ENCODE measurements at places on chromosomes 12 and 14.
A peak's percentile ranks its signal among the peaks of the same experiment; 100 is the strongest.

DNA sequence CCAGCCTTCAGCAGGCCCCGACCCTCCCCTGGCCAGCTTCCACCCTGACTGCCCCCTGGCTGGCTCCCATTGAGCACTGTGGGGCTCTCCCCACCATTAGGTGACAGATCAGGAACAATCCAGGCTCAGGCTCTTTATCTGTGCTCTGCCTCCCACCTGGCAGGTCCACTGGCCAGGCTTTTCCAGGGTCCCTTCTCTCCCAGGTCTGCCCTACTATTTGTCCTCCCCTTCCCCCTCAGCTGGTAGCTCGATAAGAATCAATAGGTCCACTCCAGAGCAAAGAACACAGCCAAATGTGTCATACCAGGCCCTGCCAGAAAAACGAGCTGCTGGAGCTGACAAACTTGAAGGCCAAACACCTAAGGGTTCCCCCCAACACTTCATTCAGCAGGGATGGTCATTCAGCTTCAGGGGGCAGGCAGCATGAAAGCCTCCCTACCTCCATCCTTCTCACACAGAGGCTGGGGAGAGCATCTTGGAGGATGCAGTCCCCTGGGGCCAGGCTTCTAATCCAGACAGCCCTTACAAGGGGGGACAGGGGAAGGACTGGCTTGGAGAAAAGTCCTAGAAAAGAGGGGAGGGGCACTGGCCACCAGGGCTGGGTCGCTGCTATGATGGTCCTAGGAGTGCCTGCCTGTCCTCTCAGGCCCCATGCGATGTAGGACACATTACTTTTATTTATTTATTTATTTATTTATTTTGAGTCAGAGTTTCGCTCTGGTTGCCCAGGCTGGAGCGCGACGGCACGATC lies 1.9 kb upstream of the KRT18 start:
- no peak for DNase-seq

GRCh38 chr12:54749191-54749818 lies 101.1 kb upstream of the DCD start:
- DNase-seq: peak; percentile 5

DNA sequence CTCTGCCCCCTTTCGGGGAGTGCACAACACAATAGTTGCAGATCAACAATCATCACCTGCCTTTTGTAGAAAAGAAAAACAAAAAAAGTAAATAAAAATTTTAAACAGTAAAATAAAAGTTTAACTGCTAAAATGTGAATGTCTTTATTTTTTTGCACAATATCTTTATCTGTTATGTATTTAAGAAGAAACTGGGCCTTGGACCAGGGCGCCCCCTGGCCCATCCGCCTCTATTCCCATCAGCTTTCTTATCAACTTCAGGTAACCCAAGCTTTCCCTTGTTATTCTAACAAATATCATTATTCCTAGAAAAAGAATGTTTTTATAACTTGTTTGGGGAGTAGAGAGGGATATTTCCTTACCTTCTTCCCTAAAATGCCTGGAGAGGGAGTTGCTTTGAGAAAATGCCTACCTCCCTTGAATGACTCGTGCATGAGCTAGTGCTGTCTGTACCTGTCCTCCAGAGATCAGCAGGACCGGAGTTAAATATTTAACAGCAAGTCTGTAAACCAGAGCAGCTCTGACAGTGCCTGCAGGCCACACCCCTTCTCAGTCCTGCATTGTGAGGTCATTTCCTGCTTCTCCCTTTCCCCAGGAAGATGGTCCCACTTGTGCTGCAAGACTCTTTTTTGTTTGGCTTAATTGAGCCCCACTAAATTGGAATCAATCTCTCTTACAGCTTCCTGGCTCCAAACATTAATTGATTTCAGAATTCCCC lies 192.8 kb upstream of the RGS6 start:
- DNase-seq: no peak

DNA sequence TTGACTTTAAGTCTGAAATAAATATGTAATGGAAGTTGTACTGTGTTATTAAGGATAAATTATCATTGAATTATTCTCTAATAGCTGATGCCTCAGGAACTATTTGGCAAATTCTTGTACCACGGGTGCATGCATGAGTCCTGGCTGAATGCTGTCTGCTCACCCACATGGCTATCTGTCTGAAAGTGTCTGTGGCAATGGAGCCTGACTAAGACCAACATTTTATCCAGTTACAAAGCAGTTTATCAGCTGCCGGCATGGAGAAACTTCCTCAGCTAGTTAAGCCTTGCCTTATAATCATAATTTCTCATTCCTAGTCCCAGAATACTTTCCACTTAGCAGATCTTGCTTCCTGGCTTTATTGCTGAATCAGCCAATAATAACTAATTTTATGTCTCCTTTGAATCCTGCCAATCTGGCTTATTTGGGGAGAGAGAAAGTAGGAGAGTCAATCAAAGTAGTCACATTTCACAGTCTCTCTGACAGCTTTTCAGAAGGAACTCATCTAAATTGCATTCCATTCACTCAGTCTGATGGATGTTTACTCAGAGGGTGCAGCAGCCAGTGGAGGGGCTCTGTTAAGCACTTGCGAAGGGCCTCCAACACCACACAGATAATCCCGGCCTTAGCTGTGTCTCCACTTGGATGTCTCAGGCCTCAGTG lies 280.6 kb upstream of the CLEC14A start:
- DNase-seq: no peak

- no peak for DNase-seq
These were observed 57.5 kb downstream of the PLEKHA5 start for GRCh38 chr12:19186722-19187661.

GRCh38 chr12:25655702-25656101 lies 102.6 kb upstream of the LMNTD1 start:
- DNase-seq: no peak

GRCh38 chr14:93009471-93010129 lies 86.7 kb downstream of the CHGA start:
- DNase-seq: no peak

DNA sequence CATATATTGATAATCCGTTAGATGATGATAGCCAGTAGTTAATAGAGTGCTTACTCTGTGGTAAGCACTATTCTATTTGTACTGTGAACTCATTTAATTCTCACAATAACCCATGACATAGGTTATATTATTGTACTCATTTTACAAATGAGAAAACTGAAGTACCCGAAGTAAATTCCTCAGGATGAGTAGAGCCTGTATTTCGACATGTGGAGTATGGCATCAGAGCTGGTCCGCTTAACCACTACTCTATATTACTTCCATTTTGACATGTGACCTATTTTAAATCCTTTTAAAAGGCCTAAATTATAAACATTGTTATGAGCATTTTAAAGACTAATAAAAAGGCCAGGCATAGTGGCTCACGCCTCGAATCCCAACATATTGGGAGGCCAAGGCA lies 8.0 kb upstream of the RAP1B start:
- DNase-seq: no peak

DNA sequence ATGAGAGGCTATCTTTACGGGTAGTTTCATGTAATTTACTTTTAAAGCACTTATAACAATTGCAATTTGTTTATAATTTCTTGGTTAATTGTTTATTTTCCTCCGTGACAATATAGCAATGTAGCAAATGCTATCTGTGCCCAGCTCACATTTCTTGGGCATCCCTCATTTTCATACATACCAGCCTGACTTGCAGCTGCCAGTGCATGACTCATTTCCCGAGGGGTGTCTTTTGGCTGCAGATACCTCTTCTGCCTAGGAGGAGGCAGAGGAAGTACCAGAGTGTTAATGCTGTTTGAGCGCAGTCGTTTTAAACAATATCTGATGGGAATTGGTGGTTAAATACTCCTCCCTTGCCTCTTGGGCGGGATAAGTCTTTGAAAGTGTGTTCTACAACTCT lies 104.2 kb upstream of the ABCD2 start:
- no peak for DNase-seq

DNA sequence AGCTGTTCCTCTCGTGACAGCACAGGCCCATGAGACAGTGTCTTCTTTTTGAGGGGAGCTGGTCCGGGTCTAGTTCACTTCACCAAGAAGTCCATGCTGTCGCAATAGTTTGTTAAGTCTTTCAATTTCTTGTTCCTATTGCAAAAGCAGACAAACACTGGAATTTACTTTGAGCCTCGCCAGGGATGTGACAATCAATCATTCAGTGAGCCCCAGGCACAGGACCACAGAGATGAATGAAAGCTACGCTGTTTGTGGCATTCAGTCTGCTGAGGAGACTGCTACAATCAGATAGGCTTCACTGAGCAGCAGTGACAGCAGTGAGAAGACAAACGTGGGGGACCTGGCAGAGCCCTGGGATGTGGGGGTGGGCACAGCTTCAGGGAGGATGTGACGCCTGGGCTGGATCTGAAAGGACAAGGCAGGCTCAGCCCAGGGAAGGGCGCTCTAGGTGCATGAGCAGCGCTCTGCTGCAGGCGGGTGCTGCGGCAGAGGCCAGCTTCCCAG lies 35.5 kb downstream of the TCTN1 start:
- DNase-seq: no peak

GRCh38 chr12:113245695-113246477 lies 24.6 kb downstream of the TPCN1 start:
- DNase-seq: no peak

DNA sequence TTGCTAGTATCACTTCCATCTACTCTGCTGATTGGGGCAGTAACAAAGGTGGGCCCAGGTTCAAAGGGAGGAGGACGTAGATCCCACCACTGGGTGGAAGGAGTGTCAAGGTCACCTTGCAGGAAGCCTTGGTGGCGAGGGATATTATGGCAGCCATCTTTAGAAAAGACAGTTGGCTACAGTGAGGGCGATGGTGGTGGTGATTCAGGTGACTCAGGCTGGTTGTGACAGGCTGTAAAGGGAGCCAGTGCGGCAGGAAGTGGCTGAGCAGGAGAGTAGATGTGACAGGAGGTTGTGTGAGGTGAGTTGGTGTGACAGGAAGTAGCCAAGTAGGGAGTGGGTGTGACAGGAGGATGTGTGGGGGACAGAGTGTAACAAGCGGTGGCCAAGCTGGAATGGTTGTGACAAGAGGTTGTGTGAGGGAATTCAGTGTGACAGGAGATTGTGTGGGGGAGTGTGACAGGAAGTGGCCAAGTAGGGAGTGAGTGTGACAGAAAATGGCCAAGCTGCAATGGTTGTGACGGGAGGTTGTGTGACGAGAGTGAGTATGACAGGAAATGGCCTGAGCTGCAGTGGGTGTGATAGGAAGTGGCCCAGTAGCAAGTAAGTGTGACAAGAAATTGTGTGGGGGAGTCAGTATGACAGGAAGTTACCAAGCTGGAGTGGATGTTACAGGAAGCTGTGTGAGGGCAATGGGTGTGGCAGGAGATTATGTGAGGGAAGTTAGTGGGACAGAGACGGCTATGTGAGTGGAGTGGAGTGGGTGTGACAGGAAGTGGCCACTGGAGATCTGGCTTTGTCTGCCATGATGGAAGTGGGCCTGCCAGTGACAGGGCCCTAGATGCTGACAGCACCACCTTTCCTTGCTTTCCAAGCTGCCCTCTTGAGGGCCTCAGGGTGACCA lies 136.5 kb upstream of the MYL2 start:
- peak; percentile 21 for DNase-seq

- no peak for DNase-seq
These were observed 229.2 kb downstream of the SPTSSA start for GRCh38 chr14:34232790-34233189.

GRCh38 chr14:25848601-25849000 lies 749.2 kb downstream of the NOVA1 start:
- no peak for DNase-seq

DNA sequence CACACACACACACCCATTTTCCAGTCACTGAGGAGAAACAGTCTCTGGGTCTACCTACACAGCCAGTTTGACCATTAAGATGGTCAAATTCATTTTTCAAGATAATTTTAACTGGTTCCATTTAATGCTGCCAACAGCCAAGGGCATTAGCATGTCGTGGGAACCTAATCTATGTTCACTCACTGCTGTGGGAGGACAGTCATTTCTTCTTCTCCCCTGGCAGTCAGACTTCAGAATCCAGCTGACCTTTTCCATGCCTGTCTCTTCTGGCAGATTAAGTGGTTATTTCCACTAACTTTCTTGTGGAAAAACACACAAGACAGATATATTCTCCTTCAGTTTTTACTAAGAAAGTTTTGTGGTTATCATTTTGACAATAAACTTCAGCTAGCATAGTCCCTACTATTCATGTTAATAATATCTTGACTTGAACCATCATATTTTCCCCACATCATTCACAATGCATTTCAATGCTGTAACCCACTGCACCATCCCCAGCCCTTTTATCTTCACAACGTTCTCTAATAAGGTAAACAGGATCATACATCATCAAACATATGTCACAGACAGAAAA lies 82.2 kb downstream of the DAD1 start:
- no peak for DNase-seq

DNA sequence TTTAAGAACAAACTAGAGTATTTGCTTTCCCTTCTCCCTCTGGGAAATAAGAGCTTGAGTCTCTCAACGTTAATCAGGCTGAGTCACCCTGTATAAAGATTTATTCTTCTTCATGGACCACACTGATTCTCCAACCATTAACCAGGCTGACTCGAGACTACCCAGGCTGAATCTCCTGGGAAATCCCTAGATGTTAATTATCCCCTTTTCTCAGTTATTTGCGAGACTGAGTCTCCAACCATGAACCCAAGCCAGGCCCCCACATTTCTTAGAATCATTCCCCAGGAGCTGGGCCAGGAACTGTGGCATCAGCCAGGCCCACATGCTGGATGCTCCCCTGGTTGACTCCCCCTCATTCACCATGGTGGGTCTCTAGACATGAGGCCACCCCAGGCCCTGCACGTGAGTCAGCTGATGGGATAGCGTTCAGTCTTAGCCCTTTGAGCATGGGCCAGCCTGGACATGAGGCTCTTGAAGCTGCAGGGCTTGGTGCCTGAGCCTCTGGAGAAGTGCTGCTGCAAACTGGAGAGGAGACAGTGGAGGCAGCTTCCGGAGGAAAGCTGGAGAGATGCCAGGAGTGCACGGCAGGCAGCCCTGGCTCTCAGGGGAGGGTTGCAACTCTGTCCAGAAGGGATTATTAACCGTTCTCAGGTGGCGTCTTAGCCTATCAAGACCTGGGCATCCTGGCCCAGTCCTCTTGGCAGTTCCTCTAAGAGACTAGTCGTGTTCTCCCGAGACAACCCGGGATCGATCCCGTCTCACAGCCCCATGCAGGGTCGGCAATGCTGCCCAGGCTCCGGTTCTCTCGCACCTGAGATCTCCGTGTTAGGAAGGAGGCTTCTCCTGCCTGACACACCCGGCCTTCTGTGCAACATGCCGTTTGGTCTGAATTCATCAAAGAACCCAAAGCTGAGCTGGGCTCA lies 296.6 kb downstream of the ADGRD1 start:
- no peak for DNase-seq

- DNase-seq: no peak
These were observed 65.3 kb downstream of the KLHL28 start for GRCh38 chr14:44896275-44897040.

- DNase-seq: no peak
These were observed 40.6 kb downstream of the SSH1 start for GRCh38 chr12:108816652-108817335.

DNA sequence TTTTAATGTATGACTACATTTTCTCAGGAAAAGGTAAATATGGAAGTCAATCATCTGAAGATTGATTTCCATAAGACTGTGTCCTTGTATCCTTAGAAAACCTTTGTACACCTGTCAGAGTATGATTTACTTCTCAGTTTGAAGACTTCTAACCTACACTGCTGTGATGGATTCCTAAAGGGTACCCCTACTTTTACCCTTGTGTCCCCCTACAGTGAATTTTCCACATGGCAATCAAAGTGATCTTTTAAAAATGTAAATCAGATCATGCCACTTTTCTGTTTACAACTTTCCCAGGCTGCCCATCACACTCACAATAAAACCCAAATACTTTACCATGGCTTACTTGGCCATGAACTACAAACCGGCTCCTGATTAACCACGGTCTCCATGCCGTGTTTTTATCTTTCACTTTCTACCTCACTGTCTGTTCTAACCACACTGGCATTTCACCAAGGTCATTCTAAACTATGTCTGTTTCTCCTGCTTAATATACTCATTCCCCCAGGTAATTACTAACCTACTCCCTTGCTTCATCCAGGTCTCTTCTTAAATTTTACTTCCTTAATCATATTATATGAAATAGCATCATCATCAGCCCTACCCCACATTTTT lies 8.1 kb downstream of the DNAI7 start:
- DNase-seq: no peak
